ENCODE measurements at places on chromosomes 1 and 21. TPM values are rescaled to one million over a fixed set of nuclear protein-coding genes. Genes with fewer than 3 reads are reported as not detected.

DNA sequence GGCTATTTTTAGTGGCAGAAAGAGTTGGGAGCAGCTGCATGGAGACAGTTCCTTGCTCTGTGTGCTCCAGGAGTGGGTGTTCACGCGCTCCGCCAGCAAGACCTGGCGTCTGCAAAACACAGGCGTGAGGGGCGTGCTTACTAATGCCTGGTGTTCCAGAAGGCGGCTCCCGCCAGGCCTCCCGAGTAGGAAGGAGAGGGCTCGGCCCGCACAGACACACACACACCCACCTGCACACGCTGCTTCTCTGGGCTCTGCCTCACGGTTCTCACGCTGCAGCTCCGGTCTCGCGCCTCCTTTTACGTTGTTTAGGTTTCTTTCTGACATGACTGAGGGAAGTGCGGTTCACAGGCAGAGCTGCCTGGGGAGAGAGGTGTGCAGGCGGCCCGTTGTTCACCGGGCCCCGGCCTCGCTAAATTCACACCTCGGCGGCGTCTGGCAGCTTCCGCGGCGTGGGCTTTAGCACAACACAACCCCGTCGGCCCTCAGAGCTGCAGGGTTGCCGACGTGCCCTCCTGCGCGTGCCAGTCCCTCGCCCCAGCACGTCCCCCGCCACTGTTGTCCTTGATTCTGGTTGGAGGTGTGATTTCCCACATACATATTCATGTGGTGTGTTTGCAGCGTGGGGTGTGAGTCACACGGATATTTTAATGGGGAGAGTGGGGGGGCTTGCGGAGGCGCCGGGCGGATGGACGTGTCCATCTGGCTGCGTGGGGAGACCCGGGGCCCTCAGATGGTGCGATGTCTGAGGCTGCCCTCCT, 77.0 kb downstream of the SKI start:
- no peak for DNase-seq

SPRR4 gene
- total RNA-seq, result 0.18 TPM

- no peak for DNase-seq
Observed at GRCh38 chr1:159483501-159483900, 44.0 kb downstream of the OR10J1 start.

- no peak for DNase-seq
Observed at GRCh38 chr1:43344267-43344850, 6.7 kb downstream of the MPL start.

DNA sequence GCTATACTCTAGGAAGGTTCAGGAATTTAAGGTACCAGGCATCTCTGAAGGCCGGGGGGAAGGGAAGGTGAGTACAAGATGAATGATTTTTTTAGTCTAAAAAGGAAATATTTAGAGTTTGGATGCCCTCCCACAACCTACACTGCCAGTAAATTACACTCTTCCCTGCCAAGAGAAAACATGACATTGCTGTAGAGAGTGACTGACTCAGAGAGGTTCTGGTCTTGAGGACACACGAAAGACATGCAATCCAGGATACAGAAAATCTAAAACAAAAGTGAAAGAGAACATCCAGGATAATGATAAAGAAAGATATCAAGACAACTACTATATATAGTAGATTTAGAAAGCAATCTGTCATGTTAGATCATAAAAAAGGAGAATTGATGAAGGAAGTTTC, 200.5 kb downstream of the TYW3 start:
- DNase-seq, result no peak

GRCh38 chr1:201189085-201189484, 1.5 kb upstream of the IGFN1 start:
- DNase-seq, result no peak

MPL gene
- not detected for total RNA-seq

- DNase-seq, result peak; percentile 14
Observed at GRCh38 chr21:37006486-37007291, at the start of gene RIPPLY3. RIPPLY3 (plus strand) TSS chr21:37006702; CDS start chr21:37006773, 71 bp downstream.

PROK1 gene
- not detected for total RNA-seq

TDRD5 gene
- total RNA-seq, result not detected

DNA sequence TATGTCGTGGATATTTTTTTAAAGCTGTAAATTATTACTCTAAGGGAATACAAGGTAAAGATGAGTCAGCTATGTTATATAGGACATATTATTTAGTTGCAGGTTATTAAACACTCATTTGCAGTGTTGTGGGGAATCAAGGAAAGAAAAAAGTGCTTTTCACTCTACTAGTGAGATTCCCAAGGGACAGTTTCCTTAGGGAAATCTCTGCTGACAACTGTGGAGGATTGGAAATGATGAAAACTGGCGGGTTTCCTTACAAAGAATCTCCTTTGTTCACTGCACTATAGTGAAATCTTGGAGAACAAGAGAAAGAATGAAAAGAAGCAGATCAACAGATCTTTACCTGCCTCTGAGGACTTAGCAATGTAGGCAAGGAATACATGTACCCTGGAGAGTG, 24.5 kb upstream of the TRIM45 start:
- no peak for DNase-seq

HOOK1 gene
- total RNA-seq, result 6.3 TPM

CATSPERE gene
- total RNA-seq, result 0.21 TPM

DNA sequence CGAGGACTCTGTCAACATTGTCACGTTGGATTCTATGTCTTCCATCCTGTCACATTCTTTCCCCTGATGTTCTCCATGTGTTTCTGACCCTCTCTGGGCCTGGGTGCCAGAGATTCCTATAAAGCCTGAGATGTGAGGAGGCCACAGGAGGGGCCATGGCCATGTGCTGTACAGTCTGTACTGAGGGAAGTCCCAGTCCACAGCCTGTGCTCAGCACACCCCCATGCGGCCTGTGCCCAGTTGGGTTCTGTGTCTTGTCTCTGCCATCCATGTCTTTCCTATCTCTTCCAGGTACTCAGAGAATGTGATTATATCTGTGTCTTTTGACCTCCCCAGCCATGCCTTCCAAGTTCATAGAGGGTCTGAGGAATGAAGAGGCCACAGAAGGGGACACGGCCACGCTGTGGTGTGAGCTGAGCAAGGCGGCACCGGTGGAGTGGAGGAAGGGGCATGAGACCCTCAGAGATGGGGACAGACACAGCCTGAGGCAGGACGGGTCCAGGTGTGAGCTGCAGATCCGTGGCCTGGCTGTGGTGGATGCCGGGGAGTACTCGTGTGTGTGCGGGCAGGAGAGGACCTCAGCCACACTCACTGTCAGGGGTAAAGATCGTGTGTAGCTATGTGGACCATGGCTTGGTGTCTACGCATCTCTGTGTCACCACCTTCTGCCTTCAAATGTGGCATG, 86.1 kb downstream of the OBSCN start:
- no peak for DNase-seq

DNA sequence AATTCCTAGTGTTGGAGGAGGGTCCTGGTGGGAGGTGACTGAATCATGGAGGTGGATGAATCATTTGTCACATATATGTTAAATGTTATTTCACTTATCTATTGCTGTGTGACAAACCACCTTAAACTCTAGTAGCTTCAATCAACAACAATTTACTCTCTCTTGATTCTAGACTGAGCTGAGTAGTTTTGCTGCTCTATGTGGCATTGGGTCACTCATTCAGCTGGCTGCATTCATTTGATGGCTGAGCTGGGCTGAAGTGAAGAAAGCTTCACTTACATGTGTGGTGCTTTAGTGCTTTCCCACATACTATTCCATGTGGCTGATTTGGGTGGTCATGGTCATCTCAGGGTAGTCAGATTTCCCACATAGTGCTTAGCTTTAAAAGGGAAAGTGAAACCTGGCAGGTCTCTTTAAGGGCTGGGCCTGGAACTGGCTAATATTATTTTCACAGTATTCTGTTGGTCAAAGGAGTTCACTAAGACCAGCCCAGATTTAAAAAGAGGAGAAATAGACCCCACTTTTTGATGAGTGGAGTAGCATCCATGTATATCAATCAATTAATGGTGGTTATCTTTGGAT, 10.5 kb downstream of the DNAH14 start:
- no peak for DNase-seq

DNA sequence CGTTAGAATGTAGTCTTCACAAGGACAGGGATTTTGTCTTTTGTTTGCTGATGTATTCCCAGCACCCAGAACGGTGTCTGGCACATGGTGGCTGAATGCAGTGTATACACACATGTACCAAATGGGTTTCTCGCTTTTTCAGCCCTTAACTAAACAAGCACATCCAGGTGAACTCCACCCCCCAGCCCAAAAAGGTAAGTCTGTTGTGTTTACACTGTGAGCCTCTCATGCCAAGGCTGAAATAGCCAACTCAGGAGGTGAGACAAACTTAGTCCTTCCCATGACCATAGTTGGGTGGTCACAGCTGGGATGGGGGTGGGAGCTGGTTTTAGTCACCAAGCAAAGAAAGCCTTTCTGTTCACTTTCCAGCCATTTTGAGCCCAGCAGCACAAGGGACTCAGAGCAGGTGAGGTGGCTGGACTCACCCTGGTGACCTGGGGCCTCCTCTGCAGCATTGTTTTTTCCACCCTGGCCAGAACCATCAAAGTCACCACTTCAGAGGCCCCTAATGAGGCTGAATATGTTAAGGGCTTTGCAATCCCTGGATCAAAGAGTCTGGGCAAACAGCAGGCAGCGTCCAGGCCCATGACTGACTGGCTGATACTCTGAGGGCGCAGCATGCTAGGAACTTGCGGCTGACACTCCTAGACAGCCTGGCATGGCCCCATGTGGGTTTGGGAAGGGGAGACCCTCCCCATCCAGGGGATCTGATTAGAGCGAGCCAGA, 8.7 kb downstream of the TENT5B start:
- DNase-seq, result peak; percentile 18

- DNase-seq, result no peak
Observed at GRCh38 chr1:66475940-66476339, 58.0 kb upstream of the SGIP1 start.

MAP1LC3C gene
- not detected for total RNA-seq

IL24 gene
- 4.5 TPM for total RNA-seq

DNA sequence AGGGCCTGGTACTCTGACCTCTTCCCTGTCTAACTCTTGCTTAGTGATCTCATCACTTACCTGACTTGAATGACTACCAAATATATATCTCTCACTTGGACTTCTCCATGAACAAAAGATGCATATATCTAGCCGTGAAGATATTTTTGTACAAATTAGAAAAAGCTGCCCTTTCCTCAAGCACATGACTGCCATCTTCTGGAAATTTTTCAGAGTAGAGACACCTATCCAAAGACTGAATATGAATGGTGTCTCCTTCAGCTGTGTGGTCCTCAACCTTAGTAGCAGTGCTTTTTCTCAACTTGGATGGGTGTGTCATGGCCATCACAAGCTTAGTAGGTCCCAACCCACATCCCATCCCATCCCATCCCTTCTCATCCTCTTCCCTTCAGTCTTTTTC, 142.3 kb downstream of the DNM3 start:
- no peak for DNase-seq

GRCh38 chr1:39892601-39893595, 8.8 kb downstream of the MYCL start:
- peak; percentile 83 for DNase-seq

GRCh38 chr1:43207229-43207853, 35.2 kb downstream of the CFAP57 start:
- peak; percentile 60 for DNase-seq

- no peak for DNase-seq
Observed at GRCh38 chr1:24506691-24507381, 4.2 kb downstream of the RCAN3 start.

DNA sequence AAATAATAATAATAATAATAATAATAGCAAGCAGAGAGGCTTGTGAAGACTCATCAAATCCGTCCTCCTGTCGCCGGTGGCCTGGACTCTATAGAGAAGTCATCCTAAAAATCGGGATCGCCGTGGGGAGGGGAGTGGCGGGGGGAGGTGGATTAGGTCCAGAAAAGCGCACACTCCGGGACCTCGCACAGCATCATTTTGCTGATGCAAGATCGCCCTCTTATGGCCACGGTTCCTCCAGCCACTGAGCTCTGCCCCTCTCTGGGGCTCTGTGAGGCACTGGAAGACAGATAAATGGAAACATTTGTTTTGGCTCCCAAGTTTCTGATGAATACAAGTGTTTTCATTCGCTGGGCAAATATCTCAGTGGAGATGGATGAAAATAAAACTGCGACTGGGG, 612.0 kb downstream of the MATN1 start:
- DNase-seq, result peak; percentile 13

GBP5 gene
- not detected for total RNA-seq

DNA sequence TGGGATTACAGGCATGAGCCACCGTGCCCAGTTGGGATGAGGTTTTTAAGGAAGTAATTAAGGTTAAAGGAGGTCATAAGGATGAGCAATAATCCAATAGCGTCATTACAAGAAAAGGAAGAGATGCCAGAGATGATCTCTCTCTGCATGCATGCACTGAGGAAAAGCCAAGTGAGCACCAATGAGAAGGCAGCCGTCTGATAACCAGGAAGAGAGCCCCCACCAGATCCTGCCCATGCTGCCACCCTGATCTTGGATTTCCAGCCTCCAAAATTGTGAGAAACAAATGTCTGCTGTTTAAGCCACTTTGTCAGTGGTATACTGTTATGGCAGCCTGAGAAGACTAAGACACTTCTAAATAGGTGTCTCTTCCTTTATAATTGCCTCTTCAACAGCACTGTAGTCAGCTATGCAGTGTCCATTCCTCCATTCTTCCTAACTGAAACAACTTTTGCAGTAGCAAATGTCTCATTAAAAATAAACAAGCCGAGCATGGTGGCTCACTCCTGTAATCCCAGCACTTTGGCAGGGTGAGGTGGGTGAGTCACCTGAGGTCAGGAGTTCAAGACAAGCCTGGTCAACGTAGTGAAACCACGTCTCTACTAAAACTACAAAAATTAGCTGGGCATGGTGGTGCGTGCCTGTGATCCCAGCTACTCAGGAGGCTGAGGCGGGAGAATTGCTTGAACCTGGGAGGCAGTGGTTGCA, 216.2 kb upstream of the RUNX1 start:
- peak; percentile 80 for DNase-seq

DNA sequence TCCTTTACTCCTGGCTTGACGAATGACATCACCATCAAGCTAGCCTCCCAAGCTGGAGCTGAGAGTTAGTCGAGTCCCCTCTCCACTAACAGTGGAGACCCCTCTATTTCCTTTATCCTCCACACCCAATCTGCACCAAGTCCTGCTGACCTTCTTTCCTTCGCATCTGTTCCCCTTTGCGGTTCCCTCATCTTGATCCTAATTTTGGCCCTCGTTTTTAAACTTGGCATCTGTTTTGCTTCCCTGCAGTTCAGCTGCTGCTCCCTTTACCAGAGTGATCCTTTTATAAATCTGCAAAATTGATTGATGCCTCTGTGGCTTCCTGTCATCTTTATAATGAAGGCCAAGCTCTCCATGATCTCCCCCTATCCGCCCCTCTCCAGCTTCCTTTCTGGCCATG, 49.0 kb upstream of the TSPAN2 start:
- DNase-seq, result no peak

MAP10 gene
- 1.0 TPM for total RNA-seq

DNA sequence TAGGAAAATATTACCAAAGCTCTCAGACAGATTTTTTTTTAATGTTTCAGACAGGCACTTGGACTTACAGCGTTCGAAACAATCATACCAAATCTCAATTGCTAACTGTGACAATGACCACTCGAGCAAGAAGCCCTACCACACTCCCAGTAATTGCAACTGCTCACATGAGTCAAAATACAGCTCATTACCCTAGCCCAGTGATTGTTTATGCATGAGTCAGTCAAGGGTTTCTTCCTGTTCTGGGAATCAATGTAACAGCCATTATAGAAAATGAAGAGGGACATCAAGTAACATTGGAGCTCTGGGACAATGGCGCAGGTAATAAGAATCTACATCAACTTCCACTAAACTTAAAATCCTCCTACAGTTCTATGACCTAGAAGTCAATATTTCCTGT, 56.1 kb upstream of the SH3GLB1 start:
- DNase-seq, result peak; percentile 53

OR2T29 gene
- not detected for total RNA-seq

- DNase-seq, result no peak
Observed at GRCh38 chr1:201647722-201648065, 108.8 kb downstream of the NAV1 start.
